GF-D8 (cell line): ENCODE measurements at places on chromosomes 5 and 9.

- no peak for DNase-seq
Measured at GRCh38 chr5:74248576-74248975, 392.0 kb downstream of the ENC1 start.

- DNase-seq: no peak
Measured at GRCh38 chr9:129176701-129177442, 1.2 kb downstream of the IER5L start.

DNA sequence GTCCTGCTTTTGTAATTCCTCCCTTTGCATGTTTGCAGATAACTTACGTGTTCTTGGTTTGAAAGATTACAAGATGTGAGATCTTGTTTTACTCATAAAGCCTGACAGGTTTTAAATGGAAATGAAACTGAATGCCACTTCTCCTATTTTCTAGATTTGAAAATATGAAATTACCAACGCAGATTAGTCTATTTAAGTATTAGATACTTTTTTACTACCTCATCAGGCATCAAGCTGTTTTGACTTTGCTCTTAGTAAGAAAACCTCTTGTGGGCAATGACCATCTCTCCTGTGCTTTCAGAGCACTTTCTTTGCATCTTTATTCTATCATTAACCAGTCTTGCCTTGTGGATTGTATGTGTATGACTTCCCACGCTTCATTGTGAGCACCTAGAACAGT lies 3.5 kb downstream of the DMXL1 start:
- DNase-seq: no peak

DNA sequence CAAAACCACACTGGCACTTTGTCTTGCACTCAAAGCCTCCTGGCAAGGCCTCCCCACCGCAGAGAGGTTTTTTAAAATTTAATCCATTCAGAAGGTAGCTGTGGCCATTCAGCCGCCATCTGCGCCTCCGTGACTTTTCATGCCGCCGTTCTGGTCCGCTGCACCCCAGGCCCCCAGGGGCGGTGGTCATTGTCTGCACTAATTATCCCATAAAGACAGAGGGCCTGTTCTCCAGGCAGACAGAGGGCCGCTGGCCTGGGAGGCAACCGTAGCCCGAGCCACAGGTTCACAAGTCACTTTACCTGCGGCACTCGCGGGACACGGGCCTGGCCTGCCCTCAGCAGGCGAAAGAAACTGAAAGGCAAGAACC lies 49.4 kb downstream of the EXD3 start:
- no peak for DNase-seq

- no peak for DNase-seq
Measured at GRCh38 chr5:157750320-157750719, 6.8 kb downstream of the LSM11 start.

DNA sequence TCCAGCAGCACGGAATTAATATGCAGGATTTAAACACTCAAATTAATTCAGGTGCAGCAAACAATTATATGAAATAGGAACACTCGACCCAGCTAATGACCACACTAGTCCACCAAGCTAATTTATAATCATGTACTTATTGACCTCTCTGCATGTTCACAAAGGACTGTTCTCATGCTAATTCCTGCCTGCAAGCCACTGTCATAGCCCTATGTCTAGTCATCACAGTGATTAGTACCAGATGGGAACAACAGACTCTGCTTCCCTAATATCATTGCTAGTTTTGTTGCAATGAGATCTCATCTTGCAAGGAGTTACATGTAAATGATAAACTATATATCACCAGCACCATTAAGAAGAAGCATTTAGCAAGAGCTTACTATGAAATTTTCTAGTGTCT lies 553.0 kb upstream of the GRAMD2B start:
- DNase-seq: no peak

- DNase-seq: no peak
Measured at GRCh38 chr5:87313216-87313615, 45.5 kb downstream of the RASA1 start.

DNA sequence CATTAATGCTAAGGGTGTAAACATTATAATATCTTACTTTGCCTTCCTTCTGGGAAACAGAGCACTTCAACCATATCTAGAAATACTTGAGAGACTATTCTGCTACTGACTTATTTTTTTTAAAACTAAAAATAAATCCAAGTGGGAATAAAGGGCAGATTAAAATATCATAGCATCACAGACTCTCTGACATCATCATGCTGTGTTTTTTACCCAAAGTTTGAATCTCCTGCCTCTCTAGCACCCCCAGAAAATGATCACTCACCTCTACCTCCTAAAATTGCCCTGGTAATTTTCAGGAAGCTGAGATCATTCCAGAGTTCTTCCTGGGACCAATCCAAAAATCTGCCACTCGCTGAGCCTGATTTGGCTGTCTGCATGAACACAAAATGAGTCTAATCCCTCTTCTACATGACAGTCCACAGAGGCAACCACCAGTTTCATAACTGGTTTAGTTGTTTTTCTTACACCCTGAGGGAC lies 813.8 kb upstream of the DMAC1 start:
- no peak for DNase-seq

DNA sequence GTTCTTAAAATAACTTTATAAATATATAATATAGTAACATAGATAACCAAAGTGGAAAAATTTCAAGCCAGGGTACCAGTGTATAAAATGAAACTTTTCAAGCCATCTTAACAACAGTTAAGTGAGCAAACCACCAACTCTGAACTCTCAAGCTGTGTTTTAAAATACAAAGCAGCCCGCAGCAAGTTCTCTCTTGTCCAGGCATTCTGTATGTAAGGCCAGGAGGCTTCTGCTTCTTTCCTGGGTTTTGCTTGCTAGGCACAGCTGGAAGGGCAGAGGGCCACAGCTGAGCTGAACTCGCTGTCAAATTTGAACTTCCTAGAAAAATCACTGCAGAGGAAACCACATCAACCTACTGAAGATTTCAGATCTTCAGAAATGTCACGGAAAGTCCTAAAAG lies 6.8 kb upstream of the CTNNAL1 start:
- no peak for DNase-seq

DNA sequence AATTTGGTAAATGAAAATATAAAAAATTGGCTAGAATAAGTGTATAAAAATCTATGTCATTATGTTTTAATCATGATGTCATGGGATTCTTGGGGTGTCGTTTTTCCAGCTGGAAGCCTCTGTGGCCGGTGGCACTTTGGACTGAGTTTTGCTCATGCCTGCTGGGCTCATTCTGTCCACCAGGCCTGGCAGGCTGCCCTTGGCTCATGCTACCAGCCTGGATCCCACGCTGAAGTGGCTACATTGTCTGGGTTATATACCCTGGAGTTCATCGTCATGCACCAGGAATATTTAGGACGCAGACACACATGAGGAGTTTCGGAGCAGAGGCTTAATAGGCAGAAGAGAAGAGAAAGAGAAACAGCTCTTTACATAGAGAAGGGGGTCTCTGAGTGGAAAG lies 1913.7 kb upstream of the WWC1 start:
- no peak for DNase-seq
